B cell (primary cell): ENCODE measurements at places on chromosomes 11 and 22. TPM values are rescaled to one million over a fixed set of nuclear protein-coding genes. Genes with fewer than 3 reads are reported as not detected.

- H3K4me1 ChIP-seq: peaks cover 23% of the 10 kb centered on the region
- H3K27me3 ChIP-seq: no peaks in the 10 kb centered on the region
- peak within 1 kb of the TSS; percentile 50 for H3K4me3 ChIP-seq
- H3K27ac ChIP-seq: no peak within 1 kb of the TSS
- peak; percentile 70 for DNase-seq
Observed at GRCh38 chr11:73218106-73218829, at the start of gene P2RY2. TSS of gene P2RY2 (plus strand) at chr11:73218281. CDS start at chr11:73234160, 15,879 bp downstream.

- no peaks in the 10 kb centered on the region for H3K36me3 ChIP-seq
- no peak overlapping the region for H3K27ac ChIP-seq
- no peak for DNase-seq
- no peak overlapping the region for H3K4me3 ChIP-seq
- no peaks in the 10 kb centered on the region for H3K4me1 ChIP-seq
Observed at GRCh38 chr22:30406400-30406799, 9.6 kb downstream of the SEC14L2 start.

- H3K27ac ChIP-seq: peak overlapping the region; percentile 66
- H3K36me3 ChIP-seq: peaks cover 31% of the 10 kb centered on the region
Observed at GRCh38 chr11:118908901-118909618, 16.7 kb downstream of the BCL9L start.

- H3K27me3 ChIP-seq: no peaks in the 10 kb centered on the region
- H3K36me3 ChIP-seq: no peaks in the 10 kb centered on the region
- H3K4me3 ChIP-seq: no peak overlapping the region
- no peak overlapping the region for H3K27ac ChIP-seq
Observed at GRCh38 chr11:99343117-99343516, 322.4 kb downstream of the CNTN5 start.

DNA sequence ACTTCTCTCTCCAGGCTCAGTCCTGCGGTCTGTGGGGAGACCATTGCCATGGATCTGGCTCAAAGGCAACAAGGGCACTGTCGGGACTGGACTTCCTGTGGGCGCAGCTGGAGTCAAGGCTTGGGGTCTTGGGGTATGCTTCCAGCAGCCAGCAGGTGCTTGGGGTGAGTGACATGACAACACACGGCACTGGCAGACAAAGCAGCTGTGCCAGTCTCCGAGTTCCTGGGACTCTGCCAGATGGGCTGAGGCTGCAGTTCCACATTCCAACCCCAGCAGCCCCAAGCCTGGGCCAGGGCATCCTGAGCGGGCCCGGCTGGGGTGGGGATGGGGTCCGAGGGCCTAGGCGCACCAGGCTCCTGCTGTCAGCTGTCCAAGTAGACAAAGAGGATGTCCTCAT is 12.3 kb downstream of the GUCD1 start:
- H3K27ac ChIP-seq: peak overlapping the region; percentile 29
- H3K4me3 ChIP-seq: no peak overlapping the region
- H3K4me1 ChIP-seq: peaks cover 17% of the 10 kb centered on the region
- DNase-seq: no peak

The TRIM48 gene
- not detected in 2 replicates for polyA plus RNA-seq

The FGF19 gene
- not detected in 2 replicates for polyA plus RNA-seq

The TMEM41B gene
- 16.1 and 21.1 TPM in 2 replicates for polyA plus RNA-seq

The ELMOD1 gene
- polyA plus RNA-seq: not detected in 2 replicates
